ENCODE measurements at places on chromosomes 6 and 20. TPM values are rescaled to one million over a fixed set of nuclear protein-coding genes. Genes with fewer than 3 reads are reported as not detected.

GRCh38 chr20:37147250-37147649, 31.9 kb upstream of the RPN2 start:
- DNase-seq, result no peak

The FAM229B gene
- 56.4 TPM for polyA plus RNA-seq

- DNase-seq, result no peak
Observed at GRCh38 chr6:99349171-99350141, at the start of gene FAXC. Gene FAXC, minus strand, starts transcription at chr6:99349674. Its CDS starts 302 bp downstream, at chr6:99349372.

The ARMC2 gene
- 9.5 TPM for polyA plus RNA-seq

Measured in left renal cortex interstitium (tissue), 4 donors.